ENCODE measurements at places on chromosomes 2 and 18. TPM values are rescaled to one million over a fixed set of nuclear protein-coding genes. Genes with fewer than 3 reads are reported as not detected.

DNA sequence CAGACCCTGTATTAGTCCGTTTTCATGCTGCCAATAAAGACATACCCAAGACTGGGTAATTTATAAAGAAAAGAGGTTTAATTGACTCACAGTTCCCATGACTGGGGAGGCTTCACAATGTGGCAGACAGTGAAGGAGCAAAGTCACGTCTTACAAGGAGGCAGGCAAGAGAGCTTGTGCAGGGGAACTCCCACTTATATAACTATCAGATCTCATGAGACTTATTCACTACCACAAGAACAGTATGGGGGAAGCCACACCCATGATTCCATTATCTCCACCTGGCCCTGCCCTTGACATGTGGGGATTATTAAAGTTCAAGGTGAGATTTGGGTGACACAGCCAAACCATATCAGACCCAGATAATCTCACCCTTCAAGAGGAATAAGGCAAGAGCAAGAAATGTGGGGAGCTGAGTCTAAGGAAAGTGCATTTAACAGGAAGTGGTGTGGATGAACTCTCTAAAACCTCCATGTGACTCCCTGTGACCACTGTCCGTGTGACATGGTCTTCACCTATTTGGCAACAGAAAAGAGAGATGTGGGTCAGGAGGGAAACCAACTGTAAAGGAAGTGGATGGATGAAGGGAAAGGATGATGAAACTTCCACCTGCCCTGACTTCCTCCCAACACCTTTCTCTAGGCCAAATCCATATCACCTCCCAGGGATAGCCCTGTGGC, 110.6 kb downstream of the ATL2 start:
- H3K4me3 ChIP-seq = no peak overlapping the region
- H3K27ac ChIP-seq = no peak overlapping the region
- no peak for DNase-seq
- peaks cover 14% of the 10 kb centered on the region for H3K4me1 ChIP-seq
- peaks cover 2% of the 10 kb centered on the region for H3K36me3 ChIP-seq

- H3K27ac ChIP-seq = no peak overlapping the region
- no peaks in the 10 kb centered on the region for H3K36me3 ChIP-seq
- no peaks in the 10 kb centered on the region for H3K27me3 ChIP-seq
- no peaks in the 10 kb centered on the region for H3K4me1 ChIP-seq
- no peak for DNase-seq
- H3K4me3 ChIP-seq = no peak overlapping the region
These were observed 55.8 kb downstream of the ICA1L start for GRCh38 chr2:202815548-202816360.

DNA sequence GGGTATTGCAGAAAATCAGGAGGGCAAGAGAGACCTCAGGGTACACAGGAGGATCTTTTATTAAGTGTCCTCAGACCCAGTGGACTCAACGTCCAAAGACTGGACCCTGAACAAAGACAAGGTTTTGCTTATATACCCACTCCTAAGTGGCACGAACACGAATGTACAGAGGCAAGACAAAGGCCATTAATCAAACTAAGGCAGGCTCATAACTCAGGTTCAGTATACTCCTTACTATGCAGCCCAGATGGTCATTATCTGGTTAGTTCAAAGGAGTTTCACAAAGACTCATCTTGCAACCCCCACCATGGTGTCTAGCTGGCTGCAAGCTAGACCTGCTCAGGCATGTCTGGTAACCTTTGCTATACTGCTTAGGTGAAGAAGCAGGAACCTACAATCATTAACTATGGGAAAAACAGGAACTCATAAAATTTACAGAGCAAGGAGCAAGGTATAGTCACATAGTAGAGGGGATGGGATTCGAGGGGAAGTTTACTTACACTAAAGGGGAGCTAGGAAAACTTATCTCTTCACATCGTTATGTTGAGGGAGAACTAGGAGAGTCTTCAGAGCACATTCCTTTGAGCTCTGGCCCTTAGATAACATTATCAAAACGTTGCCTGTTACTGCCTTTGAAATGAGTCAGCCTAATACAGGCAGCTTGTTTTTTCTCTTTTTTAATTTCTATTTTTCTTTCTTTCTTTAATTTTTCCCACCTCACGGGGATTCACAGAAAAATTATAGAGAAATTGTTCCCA, 33.9 kb downstream of the SLC4A3 start:
- no peaks in the 10 kb centered on the region for H3K36me3 ChIP-seq
- H3K4me1 ChIP-seq = no peaks in the 10 kb centered on the region
- H3K4me3 ChIP-seq = no peak overlapping the region
- H3K27me3 ChIP-seq = peaks cover 23% of the 10 kb centered on the region
- H3K27ac ChIP-seq = no peak overlapping the region
- DNase-seq = no peak

DNA sequence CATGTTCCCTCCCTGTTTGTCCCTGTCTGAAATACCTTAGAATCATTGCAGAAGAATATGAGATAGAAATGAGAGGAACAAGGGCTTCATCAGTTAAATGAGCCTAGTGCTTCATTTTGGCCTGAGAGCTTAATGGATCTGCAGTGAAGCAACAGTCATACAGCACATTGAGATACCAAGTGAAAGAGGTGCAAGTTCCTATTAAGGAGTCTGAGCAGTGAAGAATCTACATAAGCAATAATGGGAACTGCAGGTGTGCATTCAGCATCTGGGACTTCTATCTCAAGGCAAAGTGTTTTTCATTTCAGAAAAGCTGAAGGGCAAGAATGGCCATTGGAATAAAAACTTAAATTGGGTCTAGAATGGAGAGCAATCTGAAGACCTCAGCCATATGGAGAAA, 323.2 kb upstream of the SLC39A10 start:
- no peak overlapping the region for H3K4me3 ChIP-seq
- peaks cover 3% of the 10 kb centered on the region for H3K27me3 ChIP-seq
- H3K36me3 ChIP-seq = no peaks in the 10 kb centered on the region
- no peak overlapping the region for H3K27ac ChIP-seq
- H3K4me1 ChIP-seq = no peaks in the 10 kb centered on the region

DNA sequence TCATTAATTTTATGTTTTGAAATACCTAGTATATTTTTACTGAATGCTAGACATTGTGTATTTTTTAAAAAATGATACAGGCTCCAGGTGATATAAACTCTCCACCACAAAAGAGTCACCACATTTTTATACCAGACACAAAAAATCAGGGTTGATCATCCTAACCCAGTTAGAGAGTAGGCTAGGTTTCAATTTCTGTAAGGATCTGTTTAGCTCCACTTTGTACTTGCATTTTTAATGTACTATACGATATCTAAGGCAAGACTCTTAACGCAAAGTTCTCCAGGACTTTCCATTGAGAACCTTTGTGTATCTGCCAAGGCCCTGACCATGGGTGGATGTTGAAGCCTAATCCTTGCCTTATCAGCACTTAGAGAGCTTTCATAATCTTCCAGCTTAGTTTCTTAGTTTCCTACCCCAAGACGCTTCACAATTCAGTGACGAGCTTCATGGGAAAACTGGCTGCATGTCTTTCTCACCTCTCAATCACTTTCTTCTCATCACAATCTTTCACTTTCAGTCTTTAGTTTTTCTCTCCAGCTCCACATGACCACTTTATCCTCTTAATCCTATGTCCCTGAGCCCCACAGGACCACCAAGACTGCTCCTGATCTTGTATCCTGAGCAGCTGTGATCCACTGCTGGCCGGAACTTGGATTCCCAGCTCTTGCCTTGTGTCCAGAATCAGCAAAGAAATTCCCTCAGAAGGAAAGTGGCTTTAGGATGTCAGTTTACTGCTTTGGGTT, 635.8 kb downstream of the RNF144A start:
- DNase-seq = no peak
- peak overlapping the region; percentile 34 for H3K4me3 ChIP-seq
- peaks cover 3% of the 10 kb centered on the region for H3K27me3 ChIP-seq
- H3K36me3 ChIP-seq = peaks cover 5% of the 10 kb centered on the region

GRCh38 chr2:128412181-128412871, 93.7 kb upstream of the HS6ST1 start:
- no peak overlapping the region for H3K4me3 ChIP-seq
- peak; percentile 12 for DNase-seq
- H3K27me3 ChIP-seq = no peaks in the 10 kb centered on the region
- H3K36me3 ChIP-seq = no peaks in the 10 kb centered on the region
- H3K27ac ChIP-seq = no peak overlapping the region

DNA sequence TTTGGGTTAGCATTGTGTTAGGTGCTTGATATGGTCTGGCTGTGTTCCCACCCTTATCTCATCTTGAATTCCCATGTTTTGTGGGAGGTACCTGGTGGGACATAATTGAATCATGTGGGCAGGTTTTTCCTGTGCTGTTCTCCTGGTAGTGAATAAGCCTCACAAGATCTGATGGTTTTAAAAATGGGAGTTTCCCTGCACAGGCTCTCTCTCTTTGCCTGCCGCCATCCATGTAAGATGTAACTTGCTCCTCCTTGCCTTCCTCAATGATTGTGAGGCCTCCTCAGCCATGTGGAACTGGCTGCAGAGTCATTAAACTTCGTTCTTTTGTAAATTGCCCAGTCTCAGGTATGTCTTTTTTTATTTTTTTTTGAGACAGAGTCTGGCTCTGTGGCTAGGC, 2.8 kb downstream of the MSH2 start:
- no peaks in the 10 kb centered on the region for H3K27me3 ChIP-seq
- peaks cover 46% of the 10 kb centered on the region for H3K36me3 ChIP-seq
- no peak for DNase-seq
- H3K4me1 ChIP-seq = peaks cover 43% of the 10 kb centered on the region
- H3K27ac ChIP-seq = no peak overlapping the region

Gene KIAA2012
- total RNA-seq = not detected

Gene CYP26B1
- total RNA-seq = not detected
